Activated CD8-positive, alpha-beta memory T cell treated with anti-CD3 and anti-CD28 coated beads for 4 hours (primary cell): ENCODE measurements at places on chromosomes 6 and 20.

DNA sequence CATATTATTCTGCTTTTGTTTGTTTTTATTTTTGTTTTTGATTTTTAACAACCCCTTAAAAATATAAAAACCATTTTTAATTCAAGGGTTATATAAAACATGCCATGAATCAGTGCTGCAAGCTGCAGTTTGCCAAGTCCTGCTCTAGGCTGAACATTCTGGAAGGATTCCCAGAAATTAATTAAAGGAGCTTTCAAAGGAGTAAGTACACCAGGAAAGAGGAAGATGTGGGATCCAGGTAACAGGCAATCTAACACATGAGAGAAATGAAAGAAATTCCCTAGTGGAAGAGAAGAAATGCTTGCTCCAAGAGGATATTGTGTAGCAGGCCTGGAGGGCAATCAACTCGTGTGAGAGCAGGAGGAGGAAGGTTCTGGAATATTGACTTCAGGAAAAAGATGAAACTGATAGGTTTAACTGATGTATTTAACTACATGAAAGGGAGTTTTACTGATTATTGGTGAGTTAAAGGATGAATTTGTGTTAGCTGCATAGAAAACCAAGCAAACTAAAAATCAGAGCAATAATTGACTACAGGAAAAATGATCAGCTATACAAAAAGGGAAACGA, 146.0 kb upstream of the PHACTR1 start:
- no peak for DNase-seq

- DNase-seq: no peak
These were observed 32.8 kb upstream of the HLA-C start for GRCh38 chr6:31304683-31305082.

GRCh38 chr6:96787846-96788580, 49.3 kb downstream of the GPR63 start:
- no peak for DNase-seq

DNA sequence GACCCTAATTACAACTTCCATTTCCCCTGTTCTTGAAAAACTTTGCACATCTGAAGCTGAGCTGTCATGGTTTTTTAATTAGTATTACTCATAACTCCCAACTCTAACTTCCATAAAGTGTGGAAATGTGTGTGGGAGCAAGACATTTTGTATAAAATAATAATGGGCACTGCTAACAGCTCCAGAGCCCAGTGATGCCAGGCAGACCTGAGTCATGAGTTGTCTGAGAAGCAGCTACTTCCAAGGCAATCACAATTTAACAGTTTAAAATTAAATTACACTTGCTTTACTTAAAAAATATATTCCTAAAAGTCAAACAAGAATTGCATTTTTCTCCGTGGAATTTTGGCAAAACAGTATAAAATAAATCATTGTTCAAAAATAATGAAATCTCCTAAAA, 6.4 kb downstream of the SLC2A12 start:
- no peak for DNase-seq

GRCh38 chr6:24936641-24937317, 1.0 kb upstream of the RIPOR2 start:
- peak; percentile 43 for DNase-seq

DNA sequence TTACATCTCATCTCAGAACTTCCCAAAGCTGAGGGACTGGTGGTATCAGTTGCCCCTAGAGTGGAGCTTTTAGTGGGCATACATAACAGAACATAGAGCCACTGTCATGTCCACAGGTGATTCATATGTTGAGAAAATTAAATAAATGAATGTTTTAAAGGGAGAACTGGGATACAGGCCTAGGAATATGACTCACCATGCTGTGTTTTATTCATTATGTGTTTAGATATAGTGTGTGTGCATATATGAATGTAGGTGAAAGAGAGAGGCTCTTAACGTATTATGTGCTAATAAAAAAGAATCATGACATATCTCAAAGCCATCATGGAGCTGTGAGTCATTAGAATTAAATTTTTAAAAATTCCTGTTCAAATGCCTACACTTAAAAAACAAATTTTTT, 332.2 kb upstream of the RSPO3 start:
- DNase-seq: no peak

DNA sequence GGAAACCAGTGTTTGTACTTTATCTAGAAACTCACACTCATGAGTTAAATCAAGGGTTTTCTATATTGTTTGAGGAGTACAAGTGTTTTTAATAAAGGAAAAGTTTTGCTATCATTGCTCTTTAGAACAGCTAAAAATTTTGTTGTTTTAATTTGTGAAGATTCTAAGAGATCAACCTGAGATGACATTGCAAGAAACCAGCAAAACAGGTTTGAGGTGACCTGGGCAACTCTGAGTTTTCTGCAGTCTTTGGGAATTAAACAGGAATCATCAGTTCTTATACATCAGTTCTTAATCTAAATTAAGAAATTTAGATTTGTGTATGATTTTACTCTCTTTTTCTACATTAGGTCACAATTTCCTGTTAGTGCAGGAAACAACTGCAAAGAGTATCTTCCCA, 114.5 kb downstream of the JAG1 start:
- DNase-seq: no peak

GRCh38 chr20:61819921-61820825, 245.5 kb downstream of the TAF4 start:
- DNase-seq: no peak
